ENCODE measurements at places on chromosomes 2 and 18.

DNA sequence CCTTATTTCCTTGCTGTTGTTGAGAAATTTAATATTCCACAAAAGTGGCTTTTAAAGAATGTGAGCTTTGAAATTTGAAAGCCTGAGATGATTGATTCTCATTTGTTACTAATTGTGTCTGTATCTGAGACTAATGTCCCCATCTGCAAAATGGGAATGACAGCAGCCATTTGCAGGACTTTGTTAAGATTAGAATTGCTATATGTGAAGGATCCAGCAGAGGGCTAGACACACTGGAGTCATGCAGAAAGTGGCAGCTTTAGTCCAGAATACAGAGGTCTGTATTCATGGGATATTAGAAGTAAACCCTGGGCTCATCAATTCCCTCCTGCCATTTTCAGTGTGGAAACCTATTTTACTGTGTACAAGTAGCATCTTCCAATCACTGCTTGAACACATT is 296.5 kb upstream of the GYPC start:
- no peak for DNase-seq

DNA sequence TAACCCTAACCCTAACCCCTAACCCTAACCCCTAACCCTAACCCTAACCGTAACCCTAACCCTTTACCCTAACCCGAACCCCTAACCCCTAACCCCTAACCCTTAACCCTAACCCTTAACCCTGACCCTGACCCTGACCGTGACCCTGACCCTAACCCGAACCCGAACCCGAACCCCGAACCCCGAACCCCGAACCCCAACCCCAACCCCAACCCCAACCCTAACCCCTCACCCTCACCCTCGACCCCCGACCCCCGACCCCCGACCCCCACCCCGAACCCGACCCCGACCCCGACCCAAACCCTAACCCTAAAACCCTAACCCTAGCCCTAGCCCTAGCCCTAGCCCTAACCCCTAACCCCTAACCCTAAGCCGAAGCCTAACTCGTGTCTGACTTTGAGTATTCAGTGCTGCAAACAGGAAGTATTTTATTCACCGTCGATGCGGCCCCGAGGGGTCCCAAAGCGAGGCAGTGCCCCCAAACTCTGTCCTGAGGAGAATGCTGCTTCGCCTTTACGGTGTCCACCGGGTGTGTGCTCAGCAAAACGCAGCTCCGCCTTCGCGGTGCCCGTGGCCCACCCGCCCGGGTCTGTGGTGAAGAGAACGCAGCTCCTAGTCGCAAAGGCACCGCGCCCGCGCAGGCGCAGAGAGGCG is 36.0 kb downstream of the FAM110C start:
- no peak for DNase-seq

DNA sequence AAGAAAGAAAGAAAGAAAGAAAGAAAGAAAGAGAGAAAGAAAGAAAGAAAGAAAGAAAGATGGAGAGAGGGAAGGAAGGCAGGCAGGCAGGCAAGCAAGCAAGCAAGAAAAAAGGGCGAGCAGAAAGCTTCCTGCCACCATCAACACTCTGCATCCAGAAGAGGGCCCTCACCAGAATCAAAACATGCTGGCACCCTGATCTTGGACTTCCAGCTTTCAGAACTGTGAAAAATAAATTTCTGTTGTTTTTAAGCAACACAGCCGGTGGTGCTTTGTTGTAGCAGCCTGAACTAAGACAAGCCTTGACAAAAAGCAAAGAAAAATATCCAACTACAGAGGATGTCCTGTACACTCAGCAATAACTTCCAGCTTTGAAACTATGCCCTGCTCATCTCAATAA is 401.7 kb downstream of the LRATD1 start:
- DNase-seq = no peak

DNA sequence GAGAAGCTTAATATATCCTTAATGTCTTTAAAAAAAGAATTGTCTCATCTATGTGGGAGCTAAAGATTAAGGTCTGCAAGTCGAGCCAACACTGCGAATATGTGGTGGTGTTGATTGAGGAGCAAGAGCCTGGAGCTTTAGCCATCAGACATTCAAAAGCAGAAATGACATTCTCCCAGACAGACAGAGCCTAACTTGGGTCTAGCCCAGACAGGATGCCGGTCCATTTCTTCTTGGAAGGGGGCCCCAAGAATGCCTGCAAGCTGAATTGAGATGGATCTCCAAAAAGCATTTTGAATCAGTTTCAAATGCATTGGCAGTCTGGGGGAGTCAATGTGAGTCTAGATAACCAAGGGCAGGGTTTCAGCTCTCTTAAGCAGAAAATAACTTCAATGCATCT is 30.1 kb upstream of the EML4 start:
- DNase-seq = no peak

DNA sequence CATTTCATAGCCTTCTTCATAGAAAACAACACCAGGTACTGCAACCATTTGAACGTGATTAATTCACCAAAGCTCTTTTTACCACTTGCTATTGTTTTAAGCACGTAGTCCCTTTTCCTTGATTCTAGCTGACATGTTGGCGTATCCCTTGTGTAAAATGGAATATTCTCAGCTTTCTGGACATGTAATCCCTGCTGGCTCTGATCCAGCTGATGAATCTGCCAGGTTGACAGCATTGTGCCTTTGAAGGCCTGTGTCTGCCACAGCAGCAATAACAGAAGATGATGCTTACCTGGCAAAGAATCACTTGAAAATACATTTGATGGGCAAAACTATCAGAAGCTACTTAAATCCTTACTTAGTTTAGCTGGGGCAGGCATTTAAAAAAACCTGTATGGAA is 81.0 kb upstream of the CCDC150 start:
- no peak for DNase-seq

DNA sequence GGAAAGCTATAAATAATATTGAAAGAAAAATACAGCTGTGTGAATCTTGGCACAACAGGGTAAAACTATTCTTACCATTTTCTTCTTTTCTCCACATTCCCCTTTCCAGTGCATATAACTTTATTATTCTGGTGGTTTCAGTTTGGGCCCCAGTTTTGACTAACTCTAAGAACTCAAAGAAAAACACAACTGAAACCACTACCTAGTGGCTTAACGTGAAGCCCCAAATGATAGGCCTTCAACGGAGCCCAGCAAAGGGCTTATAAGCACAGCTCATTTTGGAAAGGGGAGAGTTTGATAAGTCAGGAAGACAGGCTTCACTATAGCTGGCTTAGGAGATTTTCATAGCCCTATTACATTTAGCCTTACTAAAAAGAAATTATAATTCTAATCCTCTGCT is 62.4 kb downstream of the PPP1R1C start:
- DNase-seq = no peak

- no peak for DNase-seq
Observed at GRCh38 chr2:157698430-157698829, 69.8 kb upstream of the ACVR1C start.

GRCh38 chr2:70964596-70965386 is 13.6 kb upstream of the ANKRD53 start:
- peak; percentile 86 for DNase-seq

GRCh38 chr2:58283931-58284330 is 42.8 kb upstream of the FANCL start:
- no peak for DNase-seq

DNA sequence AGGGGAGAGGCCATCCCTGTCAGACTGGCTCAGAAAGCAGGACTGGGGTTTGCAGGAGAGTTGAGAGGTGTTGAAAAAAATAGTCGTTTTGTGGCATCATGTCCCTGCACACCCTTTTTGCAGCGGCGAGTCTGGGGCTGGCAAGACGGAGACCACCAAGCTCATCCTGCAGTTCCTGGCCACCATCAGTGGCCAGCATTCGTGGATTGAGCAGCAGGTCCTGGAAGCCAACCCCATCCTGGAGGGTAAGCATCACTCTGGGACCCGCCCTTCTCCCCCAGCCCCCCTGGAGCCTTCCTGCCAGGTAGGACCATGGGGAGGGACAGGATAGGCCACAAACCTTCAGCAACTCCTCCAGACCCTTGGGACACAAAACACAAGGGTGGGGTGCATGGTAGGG is 34.2 kb downstream of the MYO7B start:
- DNase-seq = no peak

DNA sequence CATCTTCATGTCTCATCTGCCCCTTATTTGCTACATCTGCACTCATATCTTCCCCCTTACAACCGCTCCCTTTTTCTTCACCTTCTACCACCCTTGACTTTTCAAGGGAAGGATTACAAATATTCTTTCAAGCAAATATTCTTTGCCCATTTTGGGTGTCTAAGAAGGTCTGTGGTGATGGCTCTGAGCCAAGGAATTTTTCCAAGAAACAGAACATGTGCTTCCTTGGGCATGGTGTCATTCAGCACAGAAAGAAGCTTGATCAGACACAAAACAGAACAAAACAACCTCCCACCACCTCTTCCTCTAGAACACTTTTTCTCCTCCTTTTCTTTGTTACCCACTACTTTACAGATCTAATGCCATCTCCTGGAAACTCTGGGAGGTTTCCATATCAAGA is 313.7 kb downstream of the SATB2 start:
- no peak for DNase-seq

All from activated naive CD4-positive, alpha-beta T cell treated with anti-CD3 and anti-CD28 coated beads, Interleukin-2, amount 50 U/mL, for 16 hours (primary cell).